ENCODE measurements at places on chromosomes 3 and 15.

DNA sequence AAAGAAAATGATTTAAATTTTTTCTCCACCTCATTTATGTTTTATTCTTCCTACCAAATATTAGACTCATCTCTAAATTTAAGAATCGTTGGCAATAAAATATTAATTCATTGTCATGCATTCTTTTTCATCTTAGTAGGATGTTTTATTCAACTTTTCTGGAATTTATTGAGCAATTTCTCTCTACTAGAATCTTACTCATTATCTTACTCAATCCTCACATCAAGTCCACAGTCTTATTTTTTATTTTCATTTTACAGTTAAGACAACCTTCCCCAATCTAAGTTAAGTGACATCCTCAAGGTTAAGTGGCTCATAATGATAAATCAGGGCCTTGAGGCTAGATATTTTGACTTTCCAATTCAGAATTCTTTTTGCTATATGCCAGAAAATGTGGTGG, 15.9 kb upstream of the ALDH1A2 start:
- no peaks in the 10 kb centered on the region for H3K27me3 ChIP-seq
- H3K36me3 ChIP-seq, result no peaks in the 10 kb centered on the region
- no peak overlapping the region for H3K27ac ChIP-seq
- no peak overlapping the region for H3K4me3 ChIP-seq
- peaks cover 2% of the 10 kb centered on the region for H3K4me1 ChIP-seq

GRCh38 chr3:134299185-134299887, 48.7 kb upstream of the RYK start:
- no peaks in the 10 kb centered on the region for H3K27me3 ChIP-seq
- peak; percentile 60 for DNase-seq
- H3K4me3 ChIP-seq, result no peak overlapping the region

GRCh38 chr3:175041369-175041768, 182.2 kb downstream of the NAALADL2 start:
- no peak overlapping the region for H3K4me3 ChIP-seq
- H3K27me3 ChIP-seq, result no peaks in the 10 kb centered on the region
- DNase-seq, result no peak
- no peaks in the 10 kb centered on the region for H3K4me1 ChIP-seq
- no peak overlapping the region for H3K27ac ChIP-seq

GRCh38 chr3:124258057-124258500, 266.2 kb upstream of the ROPN1 start:
- peak; percentile 72 for DNase-seq
- no peaks in the 10 kb centered on the region for H3K27me3 ChIP-seq
- no peaks in the 10 kb centered on the region for H3K36me3 ChIP-seq
- peak overlapping the region; percentile 33 for H3K27ac ChIP-seq
- H3K4me1 ChIP-seq, result peaks cover 8% of the 10 kb centered on the region
- H3K4me3 ChIP-seq, result no peak overlapping the region

DNA sequence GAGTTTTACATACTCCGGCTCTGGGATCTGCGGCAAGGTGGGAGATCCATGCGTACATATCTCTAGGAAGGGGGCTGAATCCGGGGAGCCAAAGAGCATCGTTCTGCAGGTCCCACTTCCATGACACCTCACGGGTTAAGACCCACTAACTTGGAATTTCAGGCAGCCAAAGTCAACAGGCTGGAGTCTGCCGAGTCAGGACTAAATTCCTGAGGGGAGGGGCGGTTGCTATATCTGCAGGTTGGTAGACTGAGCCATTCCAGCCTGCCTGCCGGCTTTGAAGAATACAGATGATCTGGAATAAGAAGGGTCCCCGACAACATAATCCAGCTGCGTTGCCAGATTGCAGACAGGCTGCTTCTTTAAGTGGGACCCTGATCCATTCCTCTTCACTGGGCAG, 65.4 kb upstream of the PEX5L start:
- H3K4me1 ChIP-seq, result no peaks in the 10 kb centered on the region
- no peaks in the 10 kb centered on the region for H3K36me3 ChIP-seq
- no peak overlapping the region for H3K4me3 ChIP-seq

GRCh38 chr15:47951781-47952180, 169.0 kb upstream of the SLC24A5 start:
- H3K36me3 ChIP-seq, result no peaks in the 10 kb centered on the region
- H3K27me3 ChIP-seq, result no peaks in the 10 kb centered on the region
- DNase-seq, result no peak
- H3K27ac ChIP-seq, result no peak overlapping the region

DNA sequence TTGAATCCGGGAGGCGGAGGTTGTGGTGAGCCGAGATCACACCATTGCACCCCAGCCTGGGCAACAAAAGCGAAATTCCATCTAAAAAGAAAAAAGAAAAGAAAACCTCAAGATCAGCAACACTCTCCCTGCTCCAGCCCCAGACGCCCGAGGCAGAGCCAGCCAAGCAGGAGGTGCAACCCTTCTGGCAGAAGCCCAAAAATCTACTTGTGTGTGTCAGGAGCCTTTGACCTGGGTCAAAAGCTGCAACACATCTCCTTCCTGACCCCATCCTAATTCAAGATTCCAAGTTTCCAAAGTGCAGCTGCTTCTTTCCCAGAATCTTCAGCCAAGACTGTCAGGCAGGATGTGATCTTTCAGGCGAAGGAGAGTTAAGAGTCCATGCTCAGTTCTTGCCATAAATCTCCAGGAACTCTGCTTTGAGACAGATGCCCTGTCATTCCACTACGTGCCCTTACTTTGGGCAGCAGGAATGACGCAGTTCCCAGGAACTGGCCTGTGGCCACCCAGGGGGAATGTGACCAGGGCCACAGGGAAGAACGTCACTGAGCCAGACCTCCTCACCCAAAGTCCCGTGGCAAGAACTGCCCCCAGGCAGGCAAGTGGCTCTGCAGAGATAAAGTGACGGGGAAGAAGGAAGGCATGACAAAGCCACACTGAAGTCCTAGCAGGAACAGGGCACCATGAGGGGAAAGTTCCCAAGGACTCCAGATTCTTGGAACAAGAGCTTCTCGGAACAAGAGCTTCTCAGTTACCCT, 39.4 kb downstream of the SH3BP5 start:
- no peak overlapping the region for H3K27ac ChIP-seq
- no peak overlapping the region for H3K4me3 ChIP-seq
- H3K27me3 ChIP-seq, result no peaks in the 10 kb centered on the region

- no peaks in the 10 kb centered on the region for H3K4me1 ChIP-seq
- no peaks in the 10 kb centered on the region for H3K27me3 ChIP-seq
- no peak for DNase-seq
- H3K4me3 ChIP-seq, result no peak overlapping the region
- H3K36me3 ChIP-seq, result no peaks in the 10 kb centered on the region
Measured at GRCh38 chr15:90294601-90295269, 29.3 kb downstream of the NGRN start.

- H3K4me3 ChIP-seq, result no peak overlapping the region
- no peaks in the 10 kb centered on the region for H3K27me3 ChIP-seq
- H3K4me1 ChIP-seq, result no peaks in the 10 kb centered on the region
- DNase-seq, result no peak
Measured at GRCh38 chr3:37610529-37610928, 251.2 kb upstream of the CTDSPL start.

GRCh38 chr15:87753539-87753938, 503.0 kb downstream of the NTRK3 start:
- DNase-seq, result peak; percentile 40
- H3K27me3 ChIP-seq, result no peaks in the 10 kb centered on the region
- no peaks in the 10 kb centered on the region for H3K4me1 ChIP-seq

DNA sequence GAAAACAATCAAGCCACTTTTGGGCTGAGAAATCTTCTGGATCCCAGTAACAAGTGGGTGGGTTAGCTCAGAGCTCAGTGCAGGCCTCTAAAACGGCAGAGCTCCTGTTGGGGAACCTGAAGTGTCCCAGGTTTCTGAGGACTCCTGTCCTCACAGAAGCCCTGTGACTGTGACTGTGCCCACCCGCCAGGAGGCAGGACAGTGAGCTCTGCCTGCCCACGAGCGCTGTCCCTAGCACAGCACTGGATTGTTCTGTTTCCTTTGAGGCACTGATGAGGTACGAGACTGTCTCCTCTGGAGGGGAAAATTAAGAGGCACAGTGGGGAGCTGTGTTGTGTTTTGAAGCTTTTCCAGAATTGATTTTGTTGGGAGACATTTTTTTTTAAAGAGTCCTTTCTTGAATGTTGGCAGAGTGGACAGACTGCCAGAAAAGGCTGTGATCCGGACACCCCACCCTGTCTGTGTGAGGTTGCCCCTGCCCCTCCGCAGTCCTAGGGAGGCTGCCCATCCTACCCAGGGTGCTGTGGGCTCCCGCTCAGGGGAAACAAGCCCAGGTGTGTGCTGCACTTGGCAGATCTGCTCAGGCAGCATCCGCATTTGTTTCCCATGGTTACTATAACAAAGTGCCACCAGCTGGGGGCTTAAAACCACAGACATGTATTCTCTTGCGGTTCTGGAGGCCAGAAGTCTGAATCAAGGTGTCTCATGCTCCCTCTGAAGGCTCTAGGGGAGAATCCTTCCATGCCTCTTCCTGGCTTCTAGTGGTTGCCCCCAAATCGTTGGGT, 66.6 kb upstream of the LARS2 start:
- H3K4me1 ChIP-seq, result no peaks in the 10 kb centered on the region
- H3K4me3 ChIP-seq, result no peak overlapping the region
- DNase-seq, result peak; percentile 57
- no peaks in the 10 kb centered on the region for H3K36me3 ChIP-seq

DNA sequence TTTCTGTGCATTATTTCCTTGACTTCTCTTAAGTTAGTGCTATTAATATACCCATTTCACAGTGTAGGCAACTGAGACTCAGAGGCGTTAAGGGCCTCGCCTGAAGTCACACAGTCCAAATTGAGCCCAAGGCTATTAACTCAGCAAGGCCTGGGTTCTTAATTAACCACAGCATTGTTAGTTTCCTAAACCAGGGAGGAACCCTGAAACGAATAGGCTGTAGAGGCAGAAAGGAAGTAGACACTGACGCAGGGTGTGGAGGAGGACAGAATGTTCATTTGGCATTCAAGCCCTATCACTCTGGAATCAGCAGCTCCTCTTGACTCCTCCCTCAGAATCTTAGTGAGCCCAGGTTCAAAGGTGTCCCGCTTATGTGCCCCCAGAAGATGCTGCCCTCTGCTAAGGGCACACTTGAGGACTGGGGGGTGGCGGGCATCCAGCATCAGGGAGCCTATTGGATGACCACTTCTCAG, 13.9 kb downstream of the ARHGEF3 start:
- H3K4me1 ChIP-seq, result no peaks in the 10 kb centered on the region
- H3K36me3 ChIP-seq, result no peaks in the 10 kb centered on the region
- H3K4me3 ChIP-seq, result no peak overlapping the region

GRCh38 chr3:136671921-136672320, 80.3 kb downstream of the STAG1 start:
- H3K4me3 ChIP-seq, result no peak overlapping the region
- no peak for DNase-seq
- no peaks in the 10 kb centered on the region for H3K27me3 ChIP-seq
- no peaks in the 10 kb centered on the region for H3K36me3 ChIP-seq
- H3K27ac ChIP-seq, result no peak overlapping the region
- no peaks in the 10 kb centered on the region for H3K4me1 ChIP-seq

DNA sequence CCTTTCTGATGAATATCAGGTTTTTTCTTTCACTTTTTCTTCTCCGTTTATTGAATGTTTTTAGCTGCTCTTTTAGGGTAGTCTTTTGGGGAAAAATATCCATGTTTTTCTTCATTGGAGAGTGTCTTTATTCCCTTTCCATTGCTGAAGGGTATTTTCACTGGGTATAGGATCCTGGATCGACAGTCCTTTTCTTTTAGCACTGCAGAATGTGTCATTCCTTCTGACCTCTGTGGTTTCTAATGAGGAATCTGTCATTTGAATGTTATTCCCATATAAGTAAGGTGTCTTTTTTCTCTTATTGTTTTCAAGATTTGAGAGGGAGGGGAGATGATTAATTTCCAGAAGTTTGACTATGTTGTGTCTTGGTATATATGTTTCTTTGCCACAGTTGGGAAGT, 96.8 kb downstream of the BBX start:
- DNase-seq, result no peak
- no peaks in the 10 kb centered on the region for H3K36me3 ChIP-seq
- peaks cover 4% of the 10 kb centered on the region for H3K4me1 ChIP-seq
- H3K27ac ChIP-seq, result no peak overlapping the region
- no peaks in the 10 kb centered on the region for H3K27me3 ChIP-seq

GRCh38 chr3:168157903-168158302, 62.2 kb upstream of the GOLIM4 start:
- no peaks in the 10 kb centered on the region for H3K36me3 ChIP-seq
- H3K27me3 ChIP-seq, result no peaks in the 10 kb centered on the region
- H3K4me3 ChIP-seq, result no peak overlapping the region
- no peak overlapping the region for H3K27ac ChIP-seq
- DNase-seq, result no peak
- H3K4me1 ChIP-seq, result peaks cover 6% of the 10 kb centered on the region

GRCh38 chr3:260898-261297, 64.3 kb downstream of the CHL1 start:
- H3K27ac ChIP-seq, result no peak overlapping the region
- no peak for DNase-seq
- no peak overlapping the region for H3K4me3 ChIP-seq
- H3K36me3 ChIP-seq, result no peaks in the 10 kb centered on the region
- no peaks in the 10 kb centered on the region for H3K27me3 ChIP-seq
- H3K4me1 ChIP-seq, result no peaks in the 10 kb centered on the region

- H3K27me3 ChIP-seq, result no peaks in the 10 kb centered on the region
- DNase-seq, result no peak
- no peaks in the 10 kb centered on the region for H3K4me1 ChIP-seq
- no peak overlapping the region for H3K27ac ChIP-seq
- no peaks in the 10 kb centered on the region for H3K36me3 ChIP-seq
Measured at GRCh38 chr3:146156666-146157314, 4.2 kb downstream of the PLOD2 start.

DNA sequence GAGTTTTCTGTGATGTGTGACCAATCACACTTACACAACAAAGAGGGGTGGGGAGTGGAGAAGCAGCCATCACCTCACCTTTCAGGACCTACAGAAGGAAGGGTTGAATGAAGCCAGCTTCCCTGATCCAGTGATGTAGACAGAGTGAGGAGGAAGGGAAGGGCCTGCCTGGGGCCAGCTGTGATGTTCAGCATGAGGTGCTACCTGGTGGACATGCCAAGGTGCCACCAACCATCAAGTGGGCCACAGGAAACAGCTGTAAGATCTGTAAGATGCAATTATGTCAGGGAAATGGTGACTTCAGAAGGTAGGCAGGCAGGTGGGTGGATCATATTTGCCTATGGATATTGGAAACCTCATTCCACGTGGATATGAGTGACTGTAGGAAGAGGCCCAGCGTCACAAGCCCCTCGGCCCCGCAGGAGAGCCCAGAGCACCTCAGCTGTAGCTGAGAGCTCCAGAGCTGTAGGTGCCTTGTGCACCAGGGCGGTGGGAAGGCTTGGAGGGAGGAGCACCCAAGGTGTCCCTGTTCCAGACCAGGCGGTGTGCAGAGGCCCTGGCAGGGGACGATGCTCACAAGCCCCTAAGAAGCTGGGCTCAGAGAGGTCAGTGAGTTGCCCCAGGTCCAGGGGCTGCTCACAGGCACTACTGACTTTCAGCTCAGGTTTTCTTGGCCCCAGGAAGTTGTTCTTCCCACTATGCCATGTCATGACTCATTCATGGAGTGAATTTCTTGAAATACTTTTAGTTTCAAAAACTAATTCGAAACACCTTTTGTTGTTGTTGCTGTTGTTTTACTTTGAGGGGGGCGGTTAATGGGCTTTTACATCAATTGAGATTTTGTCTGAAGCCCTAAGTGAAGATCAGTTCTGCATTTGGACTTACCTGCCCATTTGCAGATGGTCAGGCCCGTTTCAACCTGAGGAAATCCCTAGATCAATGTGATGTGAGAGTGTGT, 94.2 kb upstream of the ALDH1A3 start:
- H3K27me3 ChIP-seq, result no peaks in the 10 kb centered on the region
- H3K27ac ChIP-seq, result no peak overlapping the region
- DNase-seq, result no peak
- no peak overlapping the region for H3K4me3 ChIP-seq

All from mesendoderm (in vitro differentiated cells).